ENCODE measurements at places on chromosomes 6 and 20.

DNA sequence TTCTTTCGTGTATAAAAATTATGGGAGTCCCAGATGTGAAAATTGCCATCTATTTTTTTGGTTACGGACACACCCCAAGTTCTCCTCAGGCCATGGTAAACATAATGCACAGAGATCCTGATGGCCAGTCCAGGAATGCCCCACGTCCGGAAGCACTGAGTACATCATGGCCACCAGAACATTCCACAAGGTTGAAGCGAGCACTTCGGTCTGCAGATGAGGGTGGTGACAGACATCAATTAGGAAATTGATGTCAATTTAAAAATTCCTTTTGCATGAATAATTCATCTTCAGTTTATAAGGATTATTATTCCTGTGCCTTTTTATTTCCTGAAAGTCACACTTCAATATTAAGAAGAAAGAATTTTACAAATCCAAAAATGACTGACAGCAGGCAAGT lies 13.2 kb upstream of the EXOC2 start:
- no peak for DNase-seq

DNA sequence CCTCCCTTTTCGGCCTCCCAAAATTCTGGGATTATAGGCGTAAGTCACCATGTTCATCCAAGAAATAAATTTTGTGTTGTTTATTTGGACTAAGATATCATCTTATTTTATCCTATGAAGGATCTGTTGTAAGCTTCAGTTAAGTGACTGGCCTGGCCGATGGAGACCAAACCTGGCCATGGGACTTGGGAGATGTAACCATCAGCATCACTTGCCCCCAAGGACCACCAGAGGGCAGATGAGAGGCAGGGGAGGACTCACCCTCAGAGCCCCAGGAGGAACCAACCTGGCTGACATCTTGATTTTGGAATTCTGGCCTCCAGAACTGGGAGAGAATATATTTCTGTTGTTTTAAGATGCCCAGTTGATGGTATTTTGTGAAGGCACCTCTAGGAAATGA lies 266.7 kb downstream of the CDH26 start:
- no peak for DNase-seq

DNA sequence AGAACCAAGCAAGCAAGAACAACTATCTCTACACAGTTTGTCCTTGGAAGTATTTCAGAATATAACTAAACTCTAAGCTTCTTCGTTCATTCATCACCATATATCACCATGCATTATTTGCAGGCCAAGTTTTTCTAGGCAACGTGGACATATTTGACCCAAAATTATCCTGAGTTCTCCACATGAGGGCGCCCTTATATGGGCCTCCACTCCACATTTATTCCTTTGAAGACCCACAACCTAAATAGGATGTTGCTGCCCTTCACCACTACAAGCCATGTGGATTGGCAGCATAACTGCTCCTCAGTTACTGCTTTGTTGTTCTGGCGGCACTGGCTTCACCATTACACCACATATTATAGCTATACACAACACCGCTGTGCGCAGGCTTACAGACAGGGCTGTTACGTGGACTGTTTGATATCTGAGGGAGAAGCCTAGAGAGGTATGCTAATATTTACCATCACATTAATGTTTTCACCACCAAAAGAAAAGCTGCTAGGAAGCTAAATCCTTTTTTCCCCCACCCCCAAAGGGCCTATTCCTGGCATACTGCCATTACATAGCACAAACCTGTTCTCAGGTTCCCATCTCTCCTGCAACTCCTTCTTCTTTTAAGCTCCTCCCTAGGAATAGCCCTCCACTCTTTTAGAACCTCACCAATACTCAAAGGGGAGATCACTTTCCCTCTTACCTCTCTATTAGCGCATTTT lies 411.7 kb downstream of the C6orf118 start:
- DNase-seq, result no peak

GRCh38 chr6:43091020-43091419 lies 14.9 kb downstream of the PTK7 start:
- no peak for DNase-seq

DNA sequence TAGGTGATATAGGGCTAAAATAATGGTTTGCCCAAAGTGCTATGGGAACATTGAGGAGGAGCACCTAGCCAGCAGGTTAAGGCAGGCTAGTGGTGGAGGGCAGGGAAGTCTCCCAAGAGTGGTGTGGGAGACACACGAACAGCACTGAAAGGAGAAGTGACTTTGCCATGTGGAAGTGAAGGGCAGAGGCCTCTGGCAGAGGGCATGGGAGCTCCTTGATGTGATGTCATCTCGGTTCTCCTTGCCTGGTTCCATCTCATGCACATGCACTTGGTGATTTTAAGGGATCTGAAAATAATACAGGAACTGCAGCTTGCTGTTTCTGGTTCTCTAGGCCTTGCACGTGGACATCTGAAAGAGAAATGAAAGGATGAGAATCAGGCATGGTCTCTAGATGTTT lies 4.7 kb upstream of the MAP3K4 start:
- DNase-seq, result no peak

- DNase-seq, result no peak
These were observed 126.1 kb downstream of the PLCB4 start for GRCh38 chr20:9195031-9195430.

DNA sequence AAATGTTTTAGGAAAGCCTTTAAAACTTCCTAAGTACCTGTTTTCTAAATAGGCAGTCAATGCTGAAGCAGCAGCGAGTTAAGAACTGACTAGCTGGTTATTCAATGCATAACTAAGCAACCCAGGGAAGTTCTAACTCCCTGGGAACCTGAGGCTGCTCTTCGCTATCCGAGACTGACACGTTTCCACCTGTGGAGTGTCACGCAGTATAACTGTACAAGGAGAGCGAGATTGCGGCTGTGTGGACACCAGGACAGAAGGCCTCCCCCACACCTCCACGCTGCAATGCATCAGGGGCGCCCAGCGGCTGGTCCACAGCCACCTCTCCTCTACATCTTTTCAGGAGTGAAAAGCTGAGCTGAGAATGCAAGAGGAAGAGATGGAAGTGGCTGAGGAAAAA lies 8.0 kb downstream of the PXDC1 start:
- DNase-seq, result no peak

DNA sequence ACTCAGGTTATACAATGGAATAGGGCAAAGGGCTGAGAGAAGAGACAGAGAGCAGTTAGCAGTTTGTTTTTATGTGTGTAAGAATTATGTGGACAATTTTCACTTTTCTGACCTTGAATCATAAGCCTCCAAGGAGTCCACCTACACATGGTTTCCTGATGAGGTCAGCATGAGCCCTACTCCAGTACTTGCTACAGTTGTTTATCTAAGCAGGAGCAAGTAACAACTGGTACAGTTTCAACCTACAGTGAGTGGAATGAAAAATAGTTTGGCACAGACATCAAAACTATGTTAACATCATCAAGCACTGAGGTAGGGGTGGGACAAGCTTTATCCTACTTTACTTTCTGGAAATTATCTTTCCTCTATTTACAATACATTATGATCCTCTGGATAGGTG lies 426.7 kb upstream of the ID4 start:
- no peak for DNase-seq

GRCh38 chr6:139376017-139376330 lies 1.5 kb upstream of the CITED2 start:
- DNase-seq, result no peak

DNA sequence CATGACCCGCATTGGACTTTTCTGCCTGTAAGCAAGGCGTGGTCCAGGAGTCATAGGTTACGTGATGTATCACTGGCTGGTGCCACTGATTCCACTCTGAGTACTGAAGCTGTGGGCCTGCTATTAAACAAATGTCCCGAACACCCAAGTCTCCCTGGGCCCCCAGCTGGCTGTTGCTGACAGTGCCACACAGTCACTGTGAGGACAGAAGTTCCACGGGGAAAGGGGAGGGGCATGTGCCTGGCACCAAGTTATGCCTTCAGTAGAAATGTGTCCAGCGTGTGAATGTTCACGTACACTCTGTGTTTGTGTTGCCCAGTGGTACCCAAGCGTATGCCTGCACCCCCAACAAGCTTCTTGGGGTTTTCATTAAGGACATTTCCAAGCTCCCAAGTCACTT lies 171.4 kb upstream of the QKI start:
- no peak for DNase-seq

Measured in CD8-positive, alpha-beta T cell (primary cell).